PC-3 (cell line): ENCODE measurements at places on chromosomes 6 and 20. TPM values are rescaled to one million over a fixed set of nuclear protein-coding genes. Genes with fewer than 3 reads are reported as not detected.

SPTLC3 gene
- 6.3 and 16.3 TPM in 2 replicates for total RNA-seq

DAAM2 gene
- not detected in 2 replicates for total RNA-seq

CRISP2 gene
- total RNA-seq = not detected in 2 replicates

NMBR gene
- total RNA-seq = not detected in 2 replicates

TXLNB gene
- 0.22 TPM in 1 of 2 replicates, not detected in the other for total RNA-seq

- H3K36me3 ChIP-seq = no peaks in the 10 kb centered on the region
- H3K27ac ChIP-seq = no peak overlapping the region
- no peak for DNase-seq
Observed at GRCh38 chr6:138307816-138308730, 69.6 kb upstream of the SMIM28 start.

DNA sequence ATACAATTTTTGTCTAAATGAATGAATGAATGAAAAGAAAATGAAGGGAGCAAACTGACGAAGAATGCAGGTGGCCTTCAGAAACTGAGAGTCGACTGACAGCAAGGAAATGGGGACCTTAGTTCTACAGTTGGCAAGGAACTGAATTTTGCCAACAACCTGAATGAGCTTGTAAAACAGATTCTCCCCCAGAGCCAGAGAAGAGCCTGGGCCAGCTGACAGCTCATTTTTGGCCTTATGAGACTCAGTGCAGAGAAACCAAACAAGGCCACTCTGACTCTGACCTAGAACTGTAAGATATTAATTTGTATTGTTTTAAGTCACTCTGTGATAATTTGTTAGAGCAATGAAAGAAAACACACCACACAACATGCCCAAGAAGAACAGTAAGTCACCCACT lies 21.8 kb downstream of the MAN1A1 start:
- no peak overlapping the region for H3K4me3 ChIP-seq
- H3K4me1 ChIP-seq = peaks cover 7% of the 10 kb centered on the region
- no peak overlapping the region for H3K27ac ChIP-seq
- DNase-seq = no peak
- H3K27me3 ChIP-seq = no peaks in the 10 kb centered on the region

- no peaks in the 10 kb centered on the region for H3K4me1 ChIP-seq
- no peak overlapping the region for H3K27ac ChIP-seq
- H3K4me3 ChIP-seq = no peak overlapping the region
- H3K36me3 ChIP-seq = no peaks in the 10 kb centered on the region
- no peak for DNase-seq
Observed at GRCh38 chr6:141744971-141745370, 387.8 kb upstream of the GJE1 start.

- H3K36me3 ChIP-seq = no peaks in the 10 kb centered on the region
- no peaks in the 10 kb centered on the region for H3K27me3 ChIP-seq
- peak overlapping the region; percentile 81 for H3K27ac ChIP-seq
- DNase-seq = peak; percentile 90
Observed at GRCh38 chr6:42404484-42404883, 47.2 kb downstream of the TRERF1 start.

DNA sequence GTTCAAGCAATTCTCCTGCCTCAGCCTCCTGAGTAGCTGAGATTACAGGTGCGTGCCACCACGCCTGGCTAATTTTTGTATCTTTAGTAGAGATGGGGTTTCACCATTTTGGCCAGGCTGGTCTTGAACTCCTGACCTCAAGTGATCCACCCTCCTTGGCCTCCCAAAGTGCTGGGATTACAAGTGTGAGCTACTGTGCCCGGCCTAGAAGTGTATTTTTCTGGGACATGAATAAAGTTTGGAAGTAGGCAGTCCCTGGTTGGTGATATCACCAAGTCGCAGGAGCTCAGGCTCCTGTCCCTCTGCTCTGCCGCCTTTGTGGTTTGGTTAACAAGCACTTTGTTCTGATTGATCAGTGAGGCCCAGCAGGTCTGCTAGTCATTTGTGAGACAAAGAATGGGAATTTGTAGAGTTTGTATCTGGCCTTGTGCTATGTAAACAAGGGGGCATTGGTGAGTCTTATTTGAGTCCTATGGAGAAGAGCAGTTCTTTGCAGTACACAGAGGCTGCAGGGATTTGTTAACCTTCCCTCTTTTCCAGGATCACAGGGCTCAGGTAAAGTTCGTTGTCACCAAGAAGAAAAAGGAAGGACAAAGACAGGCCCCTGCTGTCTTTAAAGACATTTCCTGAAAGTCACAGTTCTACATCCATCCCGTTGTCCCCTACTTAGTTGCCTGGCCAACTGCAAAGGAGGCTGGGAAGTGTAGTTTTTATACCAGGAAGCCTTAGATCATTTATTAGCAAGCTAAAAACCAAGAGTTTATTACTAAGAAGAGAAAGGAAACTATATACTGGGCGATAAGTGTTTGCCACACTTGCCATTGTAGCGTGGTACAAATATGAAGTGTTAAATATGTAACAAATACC lies 13.1 kb downstream of the MTHFD1L start:
- no peak overlapping the region for H3K4me3 ChIP-seq
- DNase-seq = no peak
- H3K4me1 ChIP-seq = peaks cover 27% of the 10 kb centered on the region
- H3K27ac ChIP-seq = no peak overlapping the region

- no peaks in the 10 kb centered on the region for H3K4me1 ChIP-seq
- H3K27ac ChIP-seq = no peak overlapping the region
- no peaks in the 10 kb centered on the region for H3K27me3 ChIP-seq
- no peak overlapping the region for H3K4me3 ChIP-seq
Observed at GRCh38 chr6:14645841-14646240, 528.3 kb downstream of the CD83 start.

DNA sequence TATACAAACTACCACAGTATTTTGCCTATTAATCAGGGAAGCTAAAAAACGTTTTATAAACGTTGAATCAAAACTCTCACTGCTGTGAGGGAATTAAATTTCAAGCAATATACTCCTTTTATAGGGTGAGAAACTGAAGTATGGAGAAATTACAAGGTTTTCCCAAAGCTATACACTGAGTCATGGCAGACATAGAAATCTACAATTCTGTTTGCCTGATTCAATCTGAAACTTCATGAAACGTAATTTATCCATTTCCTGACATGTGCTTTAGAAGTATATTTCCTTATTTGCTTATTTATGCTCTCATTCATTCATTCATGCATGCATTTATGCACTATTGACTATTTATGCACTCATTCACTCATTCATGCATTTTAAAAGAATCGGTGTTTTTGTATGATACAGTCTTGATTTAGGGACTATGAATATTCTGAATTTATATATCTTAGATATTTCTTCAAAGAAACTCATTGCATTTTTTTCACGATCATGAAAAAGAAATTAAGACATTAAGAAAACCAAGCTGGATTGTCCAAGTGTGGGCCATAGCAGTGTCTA lies 16.5 kb downstream of the EYA4 start:
- no peaks in the 10 kb centered on the region for H3K36me3 ChIP-seq
- H3K4me1 ChIP-seq = peaks cover 32% of the 10 kb centered on the region
- DNase-seq = no peak
- no peak overlapping the region for H3K27ac ChIP-seq
- no peaks in the 10 kb centered on the region for H3K27me3 ChIP-seq

DNA sequence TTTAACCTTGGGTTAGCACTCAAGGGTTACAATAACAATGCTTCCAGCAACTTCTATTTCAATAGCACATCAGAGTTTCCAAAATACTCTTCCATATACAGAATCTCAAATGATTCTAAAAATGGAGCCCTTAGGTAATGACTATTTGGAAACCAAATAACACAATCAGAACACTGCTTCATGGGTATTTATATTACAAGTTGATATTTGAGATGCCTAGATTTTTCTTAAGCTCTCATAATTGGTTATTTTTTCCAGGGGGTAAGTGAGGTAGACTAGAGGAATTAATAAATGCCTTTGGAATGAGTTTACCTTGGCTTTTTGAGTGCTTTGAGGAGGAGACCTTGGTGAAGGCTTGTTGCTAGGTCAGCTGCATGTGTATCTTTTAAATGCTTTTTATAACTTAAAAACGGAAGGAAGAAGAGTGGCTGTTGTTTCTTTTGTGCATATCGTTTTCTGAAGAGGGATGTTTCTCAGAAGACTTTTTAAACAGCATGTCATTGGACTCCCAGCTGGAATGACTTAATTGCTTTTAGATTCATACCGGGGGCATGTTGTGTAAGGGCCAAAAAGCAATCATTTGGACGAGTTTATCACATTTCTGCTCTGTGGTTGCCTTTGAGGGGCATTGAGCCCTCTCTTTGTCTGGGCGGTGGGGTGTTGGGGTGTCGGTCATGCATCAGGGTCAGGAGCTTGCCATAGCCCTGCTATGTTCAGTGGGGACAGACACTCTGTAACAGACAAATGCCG lies 186.0 kb downstream of the DTNBP1 start:
- H3K4me3 ChIP-seq = no peak overlapping the region
- no peaks in the 10 kb centered on the region for H3K27me3 ChIP-seq
- no peak overlapping the region for H3K27ac ChIP-seq
- DNase-seq = no peak
- H3K4me1 ChIP-seq = peaks cover 19% of the 10 kb centered on the region

DNA sequence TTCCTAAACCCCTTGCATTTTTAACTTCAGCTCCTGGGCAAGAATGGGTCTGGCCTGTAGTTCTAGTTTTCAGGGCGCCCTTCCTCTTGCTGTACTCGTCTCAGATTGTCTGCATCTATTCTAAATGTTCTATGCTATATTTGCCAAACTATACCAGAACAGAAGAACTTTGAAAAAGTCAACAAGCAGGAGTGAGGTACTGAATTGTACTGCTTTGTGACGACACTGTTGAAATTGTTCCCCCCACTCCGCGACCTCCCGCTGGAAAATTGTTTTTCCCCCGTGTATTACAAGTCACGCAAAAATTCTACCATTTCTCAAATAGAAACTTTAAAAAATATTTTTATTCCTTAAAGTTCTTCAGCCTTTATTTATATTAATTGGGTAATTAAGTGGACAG lies 73.9 kb downstream of the CBFA2T2 start:
- H3K27me3 ChIP-seq = no peaks in the 10 kb centered on the region
- peaks cover 23% of the 10 kb centered on the region for H3K4me1 ChIP-seq
- no peak for DNase-seq
- H3K27ac ChIP-seq = no peak overlapping the region
- no peaks in the 10 kb centered on the region for H3K36me3 ChIP-seq
- H3K4me3 ChIP-seq = no peak overlapping the region

GRCh38 chr6:92538275-92538674 lies 881.1 kb downstream of the EPHA7 start:
- H3K27ac ChIP-seq = no peak overlapping the region
- no peaks in the 10 kb centered on the region for H3K36me3 ChIP-seq
- DNase-seq = no peak
- no peaks in the 10 kb centered on the region for H3K27me3 ChIP-seq
- no peak overlapping the region for H3K4me3 ChIP-seq

DNA sequence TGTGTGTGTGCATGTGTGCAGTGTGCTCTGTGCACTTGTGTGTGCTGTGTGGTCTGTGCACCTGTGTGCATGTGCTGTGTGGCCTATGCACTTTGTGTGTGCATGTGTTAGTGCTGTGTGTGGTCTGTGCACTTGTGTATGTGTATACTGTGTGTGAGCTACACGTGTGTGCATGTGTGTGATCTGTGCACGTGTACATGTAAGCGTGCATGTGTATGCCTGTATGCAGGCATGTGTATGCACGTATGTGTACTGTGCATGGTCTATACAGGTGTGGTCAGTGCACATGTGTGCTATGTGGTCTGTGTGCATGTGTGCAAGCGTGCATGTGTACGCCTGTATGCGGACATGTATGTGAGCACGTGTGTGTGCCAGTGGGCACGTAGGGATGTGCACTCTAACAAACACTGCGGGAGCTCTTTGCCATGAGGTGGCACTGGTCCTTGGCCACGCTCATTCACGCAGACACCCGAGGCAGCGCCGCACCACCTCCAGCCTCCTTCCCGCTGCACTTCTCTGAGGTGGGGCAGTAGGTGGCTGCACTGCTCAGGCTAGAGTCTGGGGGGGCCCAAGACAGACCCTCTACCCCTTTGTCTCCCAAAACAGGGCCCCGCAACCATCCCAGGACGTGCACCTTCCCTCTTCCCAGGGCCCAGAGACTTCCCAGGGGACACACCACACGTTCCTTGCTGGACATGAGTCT lies 42.4 kb upstream of the CHRNA4 start:
- no peak for DNase-seq
- no peaks in the 10 kb centered on the region for H3K36me3 ChIP-seq
- H3K4me3 ChIP-seq = no peak overlapping the region
- peaks cover 33% of the 10 kb centered on the region for H3K27me3 ChIP-seq

DNA sequence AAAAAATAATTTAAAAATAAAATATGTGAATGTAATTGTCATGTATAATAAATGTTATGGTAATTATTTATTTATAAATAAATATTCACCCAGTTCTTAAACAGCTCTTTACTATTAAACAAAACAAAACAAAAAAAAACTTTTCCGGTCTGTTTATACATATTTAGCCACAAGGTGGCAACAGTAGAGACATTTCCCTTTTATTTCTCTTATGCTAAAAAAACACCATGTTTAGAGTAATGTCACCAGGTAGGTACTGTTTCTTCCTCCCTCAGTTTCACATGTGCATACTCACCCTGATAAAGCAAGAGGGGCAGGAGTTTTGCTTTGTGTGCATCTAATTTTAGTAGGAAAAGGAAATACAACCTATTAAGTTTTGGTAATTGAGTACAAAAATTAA lies 610.4 kb upstream of the IMPG1 start:
- no peaks in the 10 kb centered on the region for H3K4me1 ChIP-seq
- H3K36me3 ChIP-seq = no peaks in the 10 kb centered on the region
- DNase-seq = peak; percentile 28
- H3K27ac ChIP-seq = no peak overlapping the region
- H3K27me3 ChIP-seq = no peaks in the 10 kb centered on the region

GRCh38 chr6:83430611-83431544 lies at the start of gene ME1:
TSS of gene ME1 (minus strand) at chr6:83431051. CDS start at chr6:83430954, 97 bp downstream.
- peak within 1 kb of the TSS; percentile 92 for H3K4me3 ChIP-seq
- DNase-seq = peak; percentile 88
- peaks cover 58% of the 10 kb centered on the region for H3K4me1 ChIP-seq
- H3K27ac ChIP-seq = peak within 1 kb of the TSS; percentile 89

- H3K36me3 ChIP-seq = no peaks in the 10 kb centered on the region
- H3K27ac ChIP-seq = 0 out of 2 replicates have a peak overlapping the region, but pooled peaks have one; percentile 98
- H3K4me1 ChIP-seq = peaks cover 69% of the 10 kb centered on the region
- no peak for DNase-seq
- no peaks in the 10 kb centered on the region for H3K27me3 ChIP-seq
Observed at GRCh38 chr20:62601172-62601571, 41.1 kb upstream of the SLCO4A1 start.

DNA sequence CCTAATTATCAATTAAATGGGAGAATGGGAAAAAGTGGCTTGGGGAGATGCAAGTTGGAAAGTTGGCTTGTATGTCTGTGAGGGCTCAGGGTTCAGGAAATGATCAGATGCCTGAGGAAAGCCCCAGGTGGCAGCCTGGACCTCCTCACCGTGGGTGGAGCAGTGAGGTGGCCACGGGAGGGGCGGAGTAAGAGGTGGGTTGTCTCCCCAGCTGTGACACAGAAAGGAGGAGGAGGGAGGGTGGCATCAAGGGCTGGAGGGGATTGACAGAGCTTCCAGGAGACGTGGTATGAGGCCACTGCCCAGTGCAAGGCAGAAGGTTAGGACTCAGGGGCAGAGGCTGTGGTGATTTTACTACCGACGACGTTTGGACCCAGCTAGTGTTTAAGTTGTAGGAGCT lies 672.2 kb downstream of the PRKN start:
- no peak overlapping the region for H3K27ac ChIP-seq
- peaks cover 17% of the 10 kb centered on the region for H3K27me3 ChIP-seq
- DNase-seq = no peak
- peaks cover 5% of the 10 kb centered on the region for H3K4me1 ChIP-seq
